ENCODE measurements at places on chromosomes 11 and 22.

- H3K4me1 ChIP-seq, result no peaks in the 10 kb centered on the region
- no peak for DNase-seq
- H3K36me3 ChIP-seq, result no peaks in the 10 kb centered on the region
- no peak overlapping the region for H3K4me3 ChIP-seq
- no peak overlapping the region for H3K27ac ChIP-seq
- H3K27me3 ChIP-seq, result no peaks in the 10 kb centered on the region
Measured at GRCh38 chr11:5307256-5308019, 5.7 kb upstream of the OR51B4 start.

DNA sequence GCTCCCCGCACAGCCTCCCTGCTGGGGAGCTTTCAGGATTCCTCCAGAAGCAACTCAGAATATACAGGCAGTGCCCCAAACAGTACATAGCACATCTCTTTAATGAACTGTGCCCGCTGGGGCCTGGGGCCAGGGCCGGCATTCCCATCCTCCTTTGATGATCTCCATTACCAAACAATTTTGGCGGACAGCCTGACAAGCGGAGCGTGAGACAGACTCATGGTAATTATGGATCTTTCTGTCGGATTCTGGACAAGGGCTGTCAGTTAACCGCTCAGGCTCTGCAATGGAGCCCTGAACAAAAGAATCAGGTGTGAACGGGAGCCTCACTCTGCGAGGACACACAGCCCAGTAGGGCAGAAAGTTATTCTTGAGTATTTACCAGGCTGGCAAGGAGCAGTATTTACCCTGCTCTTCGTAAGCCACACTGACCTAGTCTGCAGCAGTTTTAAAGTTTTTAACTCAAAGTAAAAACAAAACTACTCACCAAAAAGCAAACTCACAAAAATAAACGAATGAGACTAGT lies 174.0 kb downstream of the TBC1D22A start:
- DNase-seq, result no peak
- no peaks in the 10 kb centered on the region for H3K4me1 ChIP-seq
- no peak overlapping the region for H3K4me3 ChIP-seq
- H3K27ac ChIP-seq, result no peak overlapping the region

GRCh38 chr22:17792299-17792698 lies 18.0 kb upstream of the BID start:
- no peak overlapping the region for H3K27ac ChIP-seq
- no peaks in the 10 kb centered on the region for H3K4me1 ChIP-seq
- H3K36me3 ChIP-seq, result no peaks in the 10 kb centered on the region
- no peak overlapping the region for H3K4me3 ChIP-seq

DNA sequence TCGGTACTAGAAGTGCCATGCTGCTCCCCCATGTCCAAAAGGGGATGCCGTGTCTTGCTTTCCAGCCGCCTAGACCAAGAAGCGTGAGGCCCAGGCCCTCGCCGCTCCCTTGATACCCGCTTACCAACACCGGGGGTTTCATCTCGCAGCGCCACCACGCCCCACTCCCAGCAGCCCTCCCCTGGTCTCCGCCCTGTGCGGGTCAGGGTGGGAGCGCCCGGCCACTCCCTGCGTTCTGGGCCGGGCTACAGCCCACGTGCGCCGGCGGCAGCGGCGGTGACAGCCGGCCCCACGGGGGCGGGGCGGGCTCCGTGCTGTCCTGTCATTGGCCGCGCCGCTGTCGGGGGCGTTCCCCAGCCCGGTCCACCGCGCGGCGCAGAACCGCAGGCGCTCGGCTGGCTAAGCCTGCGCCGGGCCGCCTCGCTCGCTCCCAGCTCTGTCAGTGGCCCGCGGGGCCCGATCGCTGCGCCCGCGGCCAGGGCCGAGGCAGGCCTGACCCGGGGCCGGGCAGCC lies at the start of gene MICAL2:
Gene MICAL2, plus strand, starts transcription at position 390 of the 513 bp plus-strand sequence. CDS start 51,566 bp downstream, outside the sequence.
- H3K4me3 ChIP-seq, result peak within 1 kb of the TSS; percentile 88
- no peaks in the 10 kb centered on the region for H3K36me3 ChIP-seq
- peaks cover 12% of the 10 kb centered on the region for H3K4me1 ChIP-seq
- H3K27ac ChIP-seq, result peak within 1 kb of the TSS; percentile 80

DNA sequence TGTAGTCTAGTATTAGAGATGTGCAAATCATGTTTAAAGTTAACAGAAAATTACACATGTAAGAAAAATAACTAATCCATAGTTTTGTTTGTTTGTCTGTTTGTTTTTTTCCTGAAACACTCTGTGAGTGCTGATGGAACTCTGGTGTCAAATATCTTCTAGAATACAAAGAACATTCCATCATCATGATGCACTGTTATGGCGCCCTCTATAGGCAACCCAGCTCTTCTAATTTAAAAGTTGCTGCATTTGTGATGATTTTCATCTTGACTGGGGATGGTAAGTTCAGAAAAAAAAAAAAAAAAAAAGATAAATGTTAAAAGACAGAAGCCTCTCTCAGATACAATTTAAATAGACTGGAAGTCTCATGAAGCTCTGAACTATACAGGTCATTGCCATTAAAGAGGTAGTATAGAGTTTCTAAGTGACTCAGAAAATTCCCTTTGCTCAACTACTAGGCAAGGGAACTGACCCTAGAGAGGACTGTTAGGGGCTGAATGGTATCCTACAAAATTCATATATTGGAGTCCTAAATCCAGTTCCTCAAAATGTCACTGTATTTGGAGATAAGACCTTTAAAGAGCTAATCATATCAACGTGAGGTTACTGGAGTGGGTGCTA lies 597.2 kb upstream of the ANO3 start:
- no peak for DNase-seq
- no peaks in the 10 kb centered on the region for H3K36me3 ChIP-seq
- no peak overlapping the region for H3K4me3 ChIP-seq

- no peaks in the 10 kb centered on the region for H3K27me3 ChIP-seq
- no peaks in the 10 kb centered on the region for H3K4me1 ChIP-seq
- H3K4me3 ChIP-seq, result no peak overlapping the region
- no peak overlapping the region for H3K27ac ChIP-seq
Measured at GRCh38 chr22:32909581-32910428, 108.3 kb downstream of the TIMP3 start.

GRCh38 chr11:86066033-86066432 lies 2.9 kb downstream of the PICALM start:
- no peak for DNase-seq
- H3K4me3 ChIP-seq, result peak overlapping the region; percentile 88
- no peaks in the 10 kb centered on the region for H3K27me3 ChIP-seq
- H3K27ac ChIP-seq, result peak overlapping the region; percentile 96

- H3K27me3 ChIP-seq, result no peaks in the 10 kb centered on the region
- no peak for DNase-seq
- no peak overlapping the region for H3K27ac ChIP-seq
- H3K36me3 ChIP-seq, result no peaks in the 10 kb centered on the region
- no peak overlapping the region for H3K4me3 ChIP-seq
Measured at GRCh38 chr11:83895516-83895915, 609.3 kb upstream of the CCDC90B start.

GRCh38 chr11:106091480-106092123 lies 14.1 kb downstream of the AASDHPPT start:
- H3K27me3 ChIP-seq, result no peaks in the 10 kb centered on the region
- no peak for DNase-seq
- no peak overlapping the region for H3K27ac ChIP-seq
- no peak overlapping the region for H3K4me3 ChIP-seq
- H3K36me3 ChIP-seq, result no peaks in the 10 kb centered on the region
- peaks cover 33% of the 10 kb centered on the region for H3K4me1 ChIP-seq

GRCh38 chr11:91303749-91304148 lies 920.9 kb upstream of the FAT3 start:
- no peak for DNase-seq
- no peak overlapping the region for H3K4me3 ChIP-seq
- H3K36me3 ChIP-seq, result no peaks in the 10 kb centered on the region
- no peaks in the 10 kb centered on the region for H3K4me1 ChIP-seq
- H3K27ac ChIP-seq, result no peak overlapping the region

- DNase-seq, result peak; percentile 82
- H3K4me1 ChIP-seq, result peaks cover 18% of the 10 kb centered on the region
- H3K27ac ChIP-seq, result peak overlapping the region; percentile 53
- H3K4me3 ChIP-seq, result no peak overlapping the region
Measured at GRCh38 chr22:45263463-45264269, 21.1 kb upstream of the UPK3A start.

- no peak overlapping the region for H3K4me3 ChIP-seq
- no peak for DNase-seq
- peaks cover 6% of the 10 kb centered on the region for H3K4me1 ChIP-seq
- no peak overlapping the region for H3K27ac ChIP-seq
Measured at GRCh38 chr22:44351685-44352377, 39.1 kb upstream of the SHISAL1 start.

DNA sequence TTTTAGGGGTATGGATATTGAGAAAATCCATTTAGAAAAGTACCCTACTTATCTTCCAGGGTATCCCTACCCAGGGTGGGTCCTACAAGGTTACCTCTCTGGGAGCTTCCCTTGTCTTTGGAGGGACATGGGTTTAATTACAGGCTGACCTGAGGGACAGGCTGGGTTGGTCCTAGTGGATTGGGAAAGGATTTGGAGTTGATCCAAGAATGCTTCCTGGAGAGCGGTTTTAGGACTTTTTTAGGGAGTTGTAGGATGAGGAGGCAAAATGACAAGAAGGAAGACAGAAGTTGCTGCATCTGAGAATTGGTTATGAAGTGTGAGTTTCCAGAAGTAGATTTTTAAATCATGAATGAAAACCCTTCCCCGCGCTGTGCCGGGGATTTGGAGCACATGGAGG lies 61.8 kb upstream of the CRTAM start:
- H3K4me3 ChIP-seq, result no peak overlapping the region
- H3K27ac ChIP-seq, result no peak overlapping the region
- H3K27me3 ChIP-seq, result no peaks in the 10 kb centered on the region
- no peaks in the 10 kb centered on the region for H3K4me1 ChIP-seq

DNA sequence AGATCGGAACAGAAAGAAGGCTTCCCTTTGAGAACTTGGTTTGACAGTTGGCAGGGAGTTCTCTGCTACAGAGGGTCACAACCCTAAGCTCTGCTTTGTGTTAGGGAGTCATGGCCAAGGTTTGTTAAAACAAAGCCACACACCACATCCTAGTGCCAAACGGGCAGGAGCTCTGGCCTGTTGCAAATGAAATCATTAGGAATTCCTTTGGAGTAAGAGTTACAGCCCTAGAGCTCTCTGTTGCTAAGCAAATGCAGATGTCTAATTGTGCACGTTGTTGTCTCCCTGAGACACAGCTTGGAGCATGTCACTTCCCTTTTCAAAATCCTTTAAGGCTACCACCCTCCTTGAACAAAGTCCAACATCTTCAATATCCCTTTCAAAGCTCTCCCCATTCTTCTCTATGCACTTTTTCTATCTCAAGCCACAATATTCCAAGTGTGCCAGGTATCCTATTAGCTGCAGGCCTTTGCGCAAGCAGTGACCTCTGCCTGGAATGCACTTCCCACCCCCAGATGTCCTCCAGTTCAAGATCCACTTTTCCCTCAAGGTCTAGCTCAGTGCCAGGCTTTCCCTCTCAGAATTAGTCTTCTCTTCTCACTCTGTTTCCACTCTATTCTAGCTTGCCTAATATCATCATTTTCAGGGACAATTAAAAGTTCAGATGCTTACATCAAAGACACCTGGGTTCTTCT lies 253.7 kb upstream of the POU2AF2 start:
- no peak overlapping the region for H3K27ac ChIP-seq
- no peaks in the 10 kb centered on the region for H3K4me1 ChIP-seq
- DNase-seq, result no peak
- no peaks in the 10 kb centered on the region for H3K36me3 ChIP-seq
- H3K4me3 ChIP-seq, result no peak overlapping the region

DNA sequence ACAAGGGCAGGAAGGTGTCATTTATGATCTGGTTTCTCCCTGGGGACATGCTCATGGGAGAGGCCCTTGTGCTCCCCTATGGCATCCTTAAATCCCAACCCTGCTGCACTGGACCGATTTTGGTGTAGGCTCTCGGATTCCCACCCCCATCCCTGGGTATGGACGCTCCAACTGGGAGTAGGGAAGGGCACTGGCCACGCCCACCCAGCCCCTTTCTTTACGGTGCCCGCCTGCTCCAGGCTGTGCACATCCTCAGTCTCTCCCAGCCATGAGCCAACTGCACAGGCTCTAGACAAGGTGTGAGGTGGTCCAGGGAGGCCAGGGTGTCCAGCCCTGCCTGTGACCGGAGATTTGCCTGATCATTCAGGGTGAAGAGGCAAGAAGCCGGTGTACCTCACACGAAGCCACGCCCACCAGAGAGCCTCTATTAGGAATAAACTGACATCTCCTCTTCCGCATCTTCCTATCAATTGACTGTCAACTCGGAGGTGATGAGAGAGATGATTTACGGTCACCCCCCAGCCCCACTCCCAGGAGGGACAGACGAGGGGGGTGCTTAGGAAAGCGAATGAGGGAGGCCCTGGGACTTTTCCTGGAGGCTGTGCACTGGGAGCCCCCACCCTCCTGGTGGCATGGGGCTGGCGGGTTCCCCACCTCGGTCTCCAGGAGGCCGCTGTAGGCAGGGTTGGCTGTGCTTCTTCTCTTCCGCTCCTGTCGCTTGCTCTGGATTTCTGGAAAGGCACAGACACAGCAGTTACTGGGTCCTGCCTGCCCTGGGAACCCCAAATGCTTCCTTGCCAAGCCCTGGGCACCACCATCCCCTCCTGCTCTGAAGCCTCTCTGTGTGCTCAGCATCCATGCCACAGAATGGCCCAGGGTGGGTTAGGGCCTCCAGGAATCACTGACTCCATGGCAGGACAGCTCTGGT lies 116.7 kb downstream of the PHF21B start:
- no peak for DNase-seq
- H3K27me3 ChIP-seq, result peaks cover 10% of the 10 kb centered on the region

DNA sequence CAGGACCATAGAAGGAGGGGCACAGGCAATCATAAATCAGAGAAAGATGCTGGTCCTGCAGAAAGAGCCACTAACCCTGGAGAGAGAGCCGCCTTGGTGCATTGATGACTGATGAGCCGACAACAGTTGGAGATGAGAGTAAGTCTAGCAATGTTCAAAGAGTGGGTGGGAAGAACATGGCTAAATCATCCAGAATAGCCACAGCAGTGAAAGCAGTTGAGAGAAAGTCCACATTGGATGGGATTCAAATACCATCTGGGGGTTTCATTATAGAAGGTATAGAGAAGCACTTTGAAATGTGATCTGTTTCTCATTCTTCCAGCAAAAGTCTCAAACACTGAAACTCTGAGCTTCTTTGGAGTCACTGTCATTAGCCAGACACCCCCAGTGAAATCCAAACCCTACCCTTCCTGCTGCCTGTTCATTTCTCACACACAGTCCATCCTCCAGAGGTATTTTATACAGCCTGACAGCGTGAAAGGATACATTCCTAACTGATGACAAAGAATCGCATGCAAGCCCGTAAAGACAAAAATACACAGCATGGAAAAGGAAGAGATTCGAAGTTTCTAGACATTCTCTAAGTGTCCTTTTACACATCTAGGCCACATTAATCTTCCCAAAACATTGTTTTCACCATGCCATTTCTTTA lies 303.1 kb upstream of the MPPED2 start:
- no peaks in the 10 kb centered on the region for H3K27me3 ChIP-seq
- H3K4me1 ChIP-seq, result no peaks in the 10 kb centered on the region
- H3K4me3 ChIP-seq, result no peak overlapping the region
- no peak for DNase-seq
- no peak overlapping the region for H3K27ac ChIP-seq

- H3K36me3 ChIP-seq, result no peaks in the 10 kb centered on the region
- no peak overlapping the region for H3K4me3 ChIP-seq
- H3K4me1 ChIP-seq, result peaks cover 22% of the 10 kb centered on the region
- DNase-seq, result no peak
- H3K27me3 ChIP-seq, result no peaks in the 10 kb centered on the region
Measured at GRCh38 chr11:11608783-11609232, 13.0 kb downstream of the GALNT18 start.
